ENCODE measurements at places on chromosomes 2 and 18.

DNA sequence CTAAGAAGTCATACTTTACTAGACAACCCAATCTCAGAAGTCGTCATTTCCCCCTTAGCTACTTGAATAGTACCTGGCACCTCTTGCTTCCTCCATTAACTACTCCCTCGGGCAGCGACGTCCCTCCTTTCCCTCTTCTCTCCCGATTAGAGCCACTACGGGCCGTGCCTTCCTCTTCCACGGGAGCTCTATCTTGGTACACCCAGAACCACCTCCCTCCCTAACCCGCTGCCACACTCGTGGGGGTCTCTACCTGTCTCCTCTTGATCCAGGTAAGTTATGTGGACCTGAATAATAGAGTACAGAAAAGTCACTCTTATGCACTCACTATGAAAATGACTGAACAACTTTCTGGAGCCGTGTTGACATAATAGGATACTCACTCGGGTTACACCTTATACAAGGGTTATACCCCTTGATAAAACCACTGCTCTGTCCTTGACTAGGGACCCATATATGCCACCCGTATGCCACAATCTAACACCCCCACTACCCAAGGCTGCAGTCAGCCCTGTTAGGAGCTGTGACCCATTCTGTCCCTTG is 595 bp upstream of the HDHD2 start:
- DNase-seq = no peak

DNA sequence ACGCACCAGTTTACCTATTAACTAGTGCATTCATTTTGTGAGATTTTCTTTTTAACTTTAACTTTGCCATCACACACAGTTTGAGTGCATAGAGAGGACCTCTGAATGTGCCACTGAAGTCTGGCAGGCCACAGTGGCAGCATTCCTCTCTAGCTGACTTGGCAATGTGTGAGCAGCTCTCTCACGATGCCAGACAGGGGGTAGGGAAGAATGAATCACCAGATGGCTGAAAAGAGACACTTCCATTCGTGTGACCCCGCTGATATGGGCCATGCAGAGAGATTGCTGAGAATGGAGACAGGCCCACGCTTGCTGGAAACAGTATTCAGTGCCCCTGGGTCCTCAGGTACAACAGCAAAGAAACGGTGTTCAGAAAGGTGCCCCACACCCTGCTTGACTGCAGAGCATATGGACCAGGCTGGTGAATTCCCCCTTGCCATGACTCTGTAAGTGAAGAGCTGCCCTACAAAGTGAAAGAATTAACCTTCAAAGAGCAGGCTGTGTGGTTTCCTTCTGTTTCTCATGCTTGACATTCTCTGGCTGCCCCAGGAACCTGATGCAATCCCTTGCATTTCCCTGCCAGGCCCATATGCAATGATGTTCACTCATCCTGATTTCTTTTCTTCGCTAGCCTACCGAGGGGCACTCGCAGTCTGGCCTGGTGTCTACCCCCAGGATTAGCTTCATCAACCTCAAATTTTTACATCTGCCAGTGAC is 236.1 kb downstream of the CDH20 start:
- no peak for DNase-seq

GRCh38 chr2:135212757-135213156 is 160.7 kb downstream of the RAB3GAP1 start:
- no peak for DNase-seq

GRCh38 chr2:23563673-23564614 is 179.0 kb downstream of the KLHL29 start:
- DNase-seq = no peak

DNA sequence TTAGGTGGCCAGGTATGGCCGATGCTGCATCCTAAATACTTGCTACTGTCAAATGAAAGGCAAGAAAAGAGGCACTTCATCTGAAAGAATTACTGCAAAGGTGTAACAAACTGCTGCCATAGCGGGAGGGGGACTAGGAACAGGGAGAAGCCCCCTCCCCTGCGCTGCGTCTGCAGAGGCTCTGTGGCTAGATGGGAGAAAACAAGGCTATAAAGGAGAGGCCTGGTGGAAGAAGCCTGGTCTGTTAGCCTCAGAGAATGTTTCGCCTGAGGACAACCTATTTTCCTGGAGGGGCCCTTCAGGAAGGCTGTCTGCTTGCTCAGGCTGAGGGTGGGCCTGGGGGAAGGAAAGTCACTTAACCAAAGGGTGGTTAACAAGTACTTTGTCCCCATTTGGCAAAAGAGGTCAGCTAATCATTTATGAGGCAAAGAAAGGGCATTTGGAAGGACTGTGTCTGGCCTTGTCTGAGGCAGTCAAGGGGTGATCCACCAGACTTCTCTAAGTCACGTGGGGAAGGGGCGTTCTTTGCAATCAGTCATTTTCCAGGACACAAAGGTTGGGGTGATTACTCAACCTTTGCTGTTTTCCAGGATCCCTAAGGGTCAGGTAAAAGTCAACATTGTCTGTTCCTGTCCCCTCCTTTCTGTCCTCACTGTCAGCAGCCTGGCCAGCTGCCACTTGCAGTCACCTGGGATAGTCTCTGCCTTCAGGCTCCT is 103.0 kb upstream of the TMEM200C start:
- DNase-seq = no peak

DNA sequence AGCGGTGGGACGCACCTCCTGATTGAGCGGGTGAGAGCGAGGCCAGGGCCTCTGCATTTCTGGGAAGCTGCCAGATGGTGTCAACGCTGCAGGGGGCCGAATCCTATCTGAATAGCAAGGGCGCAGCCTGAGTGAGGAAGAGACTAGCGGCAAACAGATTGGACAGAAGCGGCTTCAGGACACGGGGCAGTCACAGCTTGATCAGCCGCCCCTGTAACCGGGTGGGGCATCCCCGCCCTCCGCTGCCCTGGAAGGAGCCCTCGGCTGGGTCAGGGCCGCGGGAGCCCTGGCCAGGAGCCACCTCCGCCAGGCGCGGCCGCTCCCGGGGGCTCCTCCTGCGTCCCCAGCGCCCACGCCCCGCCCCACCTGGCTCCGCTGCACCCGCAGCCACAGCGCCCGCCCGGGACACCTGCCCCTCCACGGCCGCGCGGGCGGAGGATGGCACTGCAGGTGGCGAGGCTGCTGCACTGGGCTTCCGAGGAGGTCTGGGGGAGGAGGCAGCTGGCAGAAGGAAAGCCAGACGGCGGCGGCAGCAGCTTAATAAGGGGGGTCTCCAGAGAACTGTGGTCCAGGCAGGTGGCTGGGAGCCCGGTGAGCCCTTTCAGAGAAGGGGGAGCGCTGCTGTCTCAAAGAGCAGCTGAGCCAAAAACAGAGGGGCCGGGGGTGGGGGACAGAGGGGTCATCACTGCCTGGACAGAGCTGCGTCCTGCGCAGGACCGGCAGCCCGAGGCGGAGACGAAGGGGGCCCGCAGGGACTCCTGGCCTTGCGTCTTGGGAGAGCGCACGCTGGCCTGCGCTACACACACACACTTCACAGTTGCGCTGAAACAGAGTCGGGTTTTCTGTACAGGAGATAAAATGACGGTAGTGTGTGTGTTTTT is 18.8 kb upstream of the SOX11 start:
- DNase-seq = no peak

- DNase-seq = peak; percentile 10
Observed at GRCh38 chr18:58225101-58225500, 181.1 kb downstream of the NEDD4L start.

- DNase-seq = no peak
Observed at GRCh38 chr2:118856330-118856977, 9.0 kb upstream of the EN1 start.

- DNase-seq = no peak
Observed at GRCh38 chr18:13536578-13536977, 189.8 kb downstream of the FAM210A start.

- no peak for DNase-seq
Observed at GRCh38 chr2:240922245-240922981, 16.3 kb downstream of the CROCC2 start.

DNA sequence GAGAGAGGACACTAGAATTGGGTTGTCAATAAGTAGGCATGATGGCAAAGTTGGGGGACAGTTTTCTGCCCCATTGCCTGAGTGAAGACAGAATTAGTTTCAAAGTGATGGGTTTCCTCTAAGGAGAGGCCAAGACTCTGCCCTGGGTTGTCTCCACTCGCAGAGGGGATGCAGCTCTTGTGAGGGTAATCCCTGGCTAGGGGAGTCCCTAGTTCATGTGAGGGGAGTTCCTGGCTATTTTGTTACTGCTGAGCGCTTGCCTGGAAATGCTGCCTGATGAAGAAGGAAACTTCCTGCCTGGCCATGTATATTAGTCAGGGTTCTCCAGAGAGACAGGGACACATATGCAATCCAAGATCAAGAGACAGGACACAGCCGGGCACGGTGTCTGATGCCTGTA is 501.5 kb downstream of the BCL11A start:
- no peak for DNase-seq

- no peak for DNase-seq
Observed at GRCh38 chr18:58616446-58616845, 12.4 kb downstream of the ALPK2 start.

GRCh38 chr2:135825550-135826176 is 11.3 kb downstream of the LCT start:
- DNase-seq = no peak

- DNase-seq = no peak
Observed at GRCh38 chr2:74576863-74577229, 22.3 kb downstream of the DOK1 start.

DNA sequence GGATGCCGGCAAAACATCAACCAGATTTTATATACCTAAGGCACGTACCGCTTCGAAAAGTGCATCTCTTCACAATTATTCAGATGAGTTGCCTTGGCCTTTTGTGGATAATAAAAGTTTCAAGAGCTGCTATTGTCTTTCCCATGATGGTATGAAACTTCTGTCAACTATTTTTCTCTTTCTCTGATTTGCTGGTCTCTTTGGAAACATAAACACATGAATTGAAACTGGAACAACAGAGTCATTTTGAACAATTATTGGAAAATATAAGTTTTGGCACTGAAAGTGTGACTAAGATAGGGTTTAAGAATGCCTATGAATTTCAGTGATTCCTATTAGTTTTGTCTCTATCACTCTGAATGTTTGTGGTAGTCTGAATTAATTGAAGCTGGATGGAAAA is 109.9 kb downstream of the DPP4 start:
- no peak for DNase-seq

DNA sequence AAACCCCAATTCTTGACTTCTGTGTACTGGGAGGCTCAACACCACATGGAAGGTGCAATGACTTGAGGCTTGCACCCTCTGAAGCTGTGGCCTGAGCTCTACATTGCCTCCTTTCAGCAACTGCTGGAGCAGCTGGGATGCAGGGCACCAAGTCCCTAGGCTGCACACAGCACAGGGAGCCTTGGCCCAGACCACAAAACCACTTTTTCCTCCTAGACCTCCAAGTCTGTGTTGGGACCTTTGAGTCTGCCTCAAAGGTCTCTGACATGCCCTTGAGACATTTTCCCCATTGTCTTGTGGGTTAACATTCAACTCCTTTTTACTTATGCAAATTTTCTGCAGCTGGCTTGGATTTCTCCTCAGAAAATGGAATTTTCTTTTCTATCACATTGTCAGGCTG is 62.6 kb upstream of the KCNE4 start:
- DNase-seq = no peak

- no peak for DNase-seq
Observed at GRCh38 chr2:200051611-200051945, 96.2 kb downstream of the MAIP1 start.

- no peak for DNase-seq
Observed at GRCh38 chr2:197372592-197372991, 62.0 kb upstream of the ANKRD44 start.

GRCh38 chr2:127117603-127118002 is 10.6 kb upstream of the BIN1 start:
- DNase-seq = no peak

DNA sequence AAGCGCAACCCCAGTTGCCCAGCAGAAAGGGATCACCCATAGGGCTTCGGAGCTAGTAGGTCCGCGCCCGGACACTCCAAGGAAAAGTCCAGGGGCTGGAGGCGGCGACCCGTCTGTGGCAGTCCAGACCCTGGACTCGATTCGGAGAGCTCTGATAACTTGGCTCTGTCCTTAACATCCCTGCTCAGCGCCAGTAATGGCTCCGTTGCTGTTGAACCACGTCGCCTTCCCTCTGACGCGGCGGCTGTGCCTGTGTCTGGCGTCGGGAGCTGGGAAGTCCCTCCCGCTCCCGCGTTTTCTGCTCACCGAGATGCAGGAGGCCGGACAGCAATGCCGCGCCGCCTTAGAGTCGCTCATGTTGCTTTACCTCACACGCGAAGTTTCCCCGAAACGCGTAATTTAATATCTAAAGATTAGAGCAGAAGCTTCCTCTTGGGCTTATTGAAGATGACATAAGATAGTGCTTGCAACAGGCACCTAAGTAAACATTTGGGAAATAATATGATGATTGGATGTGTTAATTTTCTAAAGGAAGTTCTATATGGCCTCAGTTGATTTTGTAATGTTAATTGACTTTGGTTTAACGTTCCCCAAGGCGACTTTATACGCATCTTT is 1.3 kb upstream of the ZBTB14 start:
- DNase-seq = peak; percentile 47

GRCh38 chr2:175463589-175464310 is 282.2 kb upstream of the ATP5MC3 start:
- no peak for DNase-seq

DNA sequence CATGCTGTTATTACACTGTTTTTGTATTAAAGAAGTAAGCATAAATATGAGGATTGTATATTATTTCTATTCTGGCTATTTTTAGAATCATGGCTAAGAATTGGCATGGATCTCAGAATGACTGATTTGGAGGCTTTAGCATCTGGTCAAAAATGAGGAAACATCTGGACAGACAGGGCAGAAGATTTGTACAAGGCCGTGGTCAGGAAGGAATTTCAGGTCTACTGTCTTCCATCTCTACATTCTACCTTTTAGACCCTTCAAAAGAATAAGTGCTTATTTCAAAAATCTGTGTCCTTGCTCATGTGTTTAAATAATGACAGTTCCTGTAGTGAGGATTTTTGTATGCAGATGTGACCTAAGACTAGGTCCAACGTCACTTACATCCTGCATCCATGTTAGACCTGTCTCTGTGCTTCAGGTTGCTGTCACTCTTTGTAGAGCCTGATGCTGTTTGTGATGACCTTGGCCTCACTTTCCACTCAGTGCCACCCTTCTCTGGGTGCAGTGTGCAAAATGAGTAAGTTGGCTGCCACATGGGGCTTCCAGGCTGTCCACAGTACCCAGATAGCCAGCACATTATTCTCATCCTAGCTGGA is 54.7 kb upstream of the B3GNT2 start:
- no peak for DNase-seq

Measured in stimulated activated CD8-positive, alpha-beta memory T cell treated with anti-CD3 and anti-CD28 coated beads, Interleukin-2, amount 100 ng/mL, for 48 hours (primary cell).